ENCODE measurements at places on chromosomes 5 and 9.

DNA sequence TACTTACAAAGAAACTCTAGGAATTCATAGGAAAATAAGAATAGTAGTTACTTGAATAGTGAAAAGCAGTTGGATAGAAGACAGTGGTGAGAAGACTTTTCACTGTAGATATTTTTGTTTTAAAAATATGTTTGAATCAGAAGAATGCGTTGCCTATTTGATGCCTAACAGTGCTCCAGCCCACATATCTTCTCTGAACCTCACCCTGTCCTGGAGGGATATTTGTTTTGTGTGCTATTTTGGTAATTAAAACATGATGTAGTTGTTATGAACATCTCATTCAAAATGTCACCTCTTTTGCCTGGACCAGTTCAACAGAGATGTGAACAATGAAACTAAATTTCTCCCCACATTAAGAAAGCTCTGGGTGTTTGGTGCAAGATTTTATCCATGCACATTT, 87.6 kb downstream of the CARTPT start:
- H3K27me3 ChIP-seq, result peaks cover 14% of the 10 kb centered on the region
- no peaks in the 10 kb centered on the region for H3K36me3 ChIP-seq
- H3K4me3 ChIP-seq, result no peak overlapping the region
- peaks cover 1% of the 10 kb centered on the region for H3K4me1 ChIP-seq

- no peaks in the 10 kb centered on the region for H3K4me1 ChIP-seq
- no peak for DNase-seq
- no peaks in the 10 kb centered on the region for H3K36me3 ChIP-seq
- H3K4me3 ChIP-seq, result no peak overlapping the region
Observed at GRCh38 chr9:88197016-88197415, 58.7 kb upstream of the SPATA31C2 start.

- H3K27me3 ChIP-seq, result peaks cover 8% of the 10 kb centered on the region
- no peaks in the 10 kb centered on the region for H3K36me3 ChIP-seq
- no peak for DNase-seq
Observed at GRCh38 chr9:122389799-122390481, 19.1 kb downstream of the PTGS1 start.

DNA sequence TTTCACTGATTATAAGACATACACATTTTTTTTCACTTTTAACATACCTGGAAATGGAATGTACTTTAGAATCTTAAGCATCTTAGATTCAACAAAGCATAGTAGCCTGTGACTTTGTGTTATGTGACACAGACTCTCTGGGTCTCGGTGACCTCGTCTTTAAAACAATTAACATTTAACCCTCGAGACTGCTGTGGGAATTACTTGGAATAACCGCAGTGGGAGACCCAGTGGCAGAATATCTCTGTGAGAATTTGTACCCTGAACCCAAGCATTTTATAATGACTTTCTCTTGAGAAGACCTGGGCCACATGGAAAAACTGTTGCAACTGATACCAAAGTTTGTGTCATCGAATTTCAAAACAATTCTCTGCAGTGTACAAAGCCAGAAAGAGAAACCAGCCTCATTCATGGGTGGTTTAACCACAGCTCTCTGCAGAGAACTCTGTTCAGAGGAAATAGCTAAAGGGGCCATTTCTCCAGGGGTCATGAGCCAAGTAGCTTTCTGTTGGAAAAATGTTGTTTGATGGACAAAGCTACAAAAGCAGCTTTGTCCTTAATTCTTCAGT, 10.0 kb upstream of the RETREG1 start:
- H3K27me3 ChIP-seq, result no peaks in the 10 kb centered on the region
- H3K27ac ChIP-seq, result peak overlapping the region; percentile 96
- H3K4me3 ChIP-seq, result peak overlapping the region; percentile 78
- peaks cover 5% of the 10 kb centered on the region for H3K36me3 ChIP-seq
- peak; percentile 58 for DNase-seq

DNA sequence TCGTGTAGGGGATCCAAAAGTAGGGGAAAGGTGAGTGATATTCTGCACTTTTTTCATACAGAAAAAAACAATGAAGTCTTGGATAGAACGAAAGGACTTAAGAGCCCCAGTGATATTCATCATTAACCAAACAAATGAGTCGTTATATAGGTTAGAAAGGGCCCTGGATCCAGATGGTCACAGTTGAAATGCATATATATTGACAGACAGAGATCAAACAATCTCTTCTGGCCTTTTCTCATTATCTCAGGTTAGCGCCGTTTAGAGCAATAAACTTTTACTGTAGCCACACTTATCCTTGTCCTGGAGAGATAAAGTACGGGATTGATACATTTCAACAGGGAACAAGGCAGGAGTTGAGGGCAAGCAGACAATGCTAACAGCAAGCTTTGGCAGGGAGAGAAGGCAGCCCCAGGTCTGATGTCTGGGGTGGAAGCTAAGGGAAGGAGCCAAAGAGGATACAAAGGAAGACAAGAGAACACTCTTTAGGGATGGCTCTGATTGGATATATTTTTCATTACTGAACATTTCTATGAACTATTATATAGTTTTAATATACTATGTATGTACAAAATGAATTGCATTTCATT, 77.0 kb downstream of the LIFR start:
- peaks cover 26% of the 10 kb centered on the region for H3K27me3 ChIP-seq
- DNase-seq, result no peak
- no peaks in the 10 kb centered on the region for H3K4me1 ChIP-seq
- H3K4me3 ChIP-seq, result no peak overlapping the region
- H3K36me3 ChIP-seq, result no peaks in the 10 kb centered on the region
- H3K27ac ChIP-seq, result no peak overlapping the region

DNA sequence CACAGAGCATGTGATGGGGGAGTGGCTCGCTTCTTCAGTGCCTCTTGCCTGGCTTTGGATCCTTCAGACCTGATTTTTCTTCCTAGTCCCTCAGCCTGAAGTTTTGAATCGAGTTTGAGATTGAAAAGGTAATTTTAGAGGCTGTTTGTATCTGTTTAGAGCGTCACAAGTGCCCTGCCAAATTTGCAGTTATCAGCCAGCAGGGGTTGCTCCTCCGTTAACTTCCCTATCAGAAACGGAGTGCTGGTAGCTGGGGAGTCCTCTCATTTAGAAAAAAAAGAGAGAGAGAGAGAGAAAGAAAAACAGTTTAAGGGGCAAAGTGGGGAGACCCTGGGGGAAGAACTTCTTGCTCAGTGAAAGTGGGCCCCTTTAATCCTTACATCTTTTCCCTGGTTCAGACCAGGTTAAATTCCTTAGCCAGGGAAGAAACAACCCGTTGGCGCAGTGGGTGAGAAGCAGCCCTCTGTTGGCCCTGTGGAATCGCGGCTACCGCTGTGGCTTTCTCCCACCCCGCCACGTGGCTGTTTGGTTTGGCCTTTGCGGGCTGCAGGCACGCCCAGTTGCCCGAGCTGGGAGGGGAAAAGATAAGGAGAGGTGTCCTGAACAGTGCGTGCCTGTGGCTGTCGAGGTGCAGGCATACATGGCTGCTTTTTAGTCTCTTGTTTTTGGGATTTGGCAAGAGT, 576.7 kb upstream of the ACO1 start:
- DNase-seq, result no peak
- no peaks in the 10 kb centered on the region for H3K36me3 ChIP-seq
- H3K4me3 ChIP-seq, result no peak overlapping the region
- no peak overlapping the region for H3K27ac ChIP-seq
- H3K27me3 ChIP-seq, result peaks cover 16% of the 10 kb centered on the region
- no peaks in the 10 kb centered on the region for H3K4me1 ChIP-seq

GRCh38 chr5:80122579-80122978, 87.4 kb downstream of the THBS4 start:
- H3K27me3 ChIP-seq, result no peaks in the 10 kb centered on the region
- H3K36me3 ChIP-seq, result peaks cover 42% of the 10 kb centered on the region
- H3K4me1 ChIP-seq, result peaks cover 41% of the 10 kb centered on the region
- no peak overlapping the region for H3K4me3 ChIP-seq
- DNase-seq, result no peak

- no peaks in the 10 kb centered on the region for H3K27me3 ChIP-seq
- H3K4me3 ChIP-seq, result no peak overlapping the region
- H3K27ac ChIP-seq, result no peak overlapping the region
- H3K36me3 ChIP-seq, result peaks cover 30% of the 10 kb centered on the region
- H3K4me1 ChIP-seq, result no peaks in the 10 kb centered on the region
- DNase-seq, result no peak
Observed at GRCh38 chr9:93633492-93634221, 57.3 kb downstream of the PHF2 start.
